ENCODE measurements at places on chromosomes 2 and 18. TPM values are rescaled to one million over a fixed set of nuclear protein-coding genes. Genes with fewer than 3 reads are reported as not detected.

The RAB6C gene
- under 0.01 TPM for total RNA-seq

The COL4A4 gene
- total RNA-seq = under 0.01 TPM

The ANKRD23 gene
- total RNA-seq = 1.3 TPM

The SLC9A4 gene
- total RNA-seq = under 0.01 TPM

The AQP12A gene
- total RNA-seq = not detected

The CSRNP3 gene
- total RNA-seq = 2.9 TPM
